ENCODE measurements at places on chromosomes 4 and X.

- no peak for DNase-seq
Observed at GRCh38 chr4:128930051-128930450, 120.6 kb downstream of the JADE1 start.

DNA sequence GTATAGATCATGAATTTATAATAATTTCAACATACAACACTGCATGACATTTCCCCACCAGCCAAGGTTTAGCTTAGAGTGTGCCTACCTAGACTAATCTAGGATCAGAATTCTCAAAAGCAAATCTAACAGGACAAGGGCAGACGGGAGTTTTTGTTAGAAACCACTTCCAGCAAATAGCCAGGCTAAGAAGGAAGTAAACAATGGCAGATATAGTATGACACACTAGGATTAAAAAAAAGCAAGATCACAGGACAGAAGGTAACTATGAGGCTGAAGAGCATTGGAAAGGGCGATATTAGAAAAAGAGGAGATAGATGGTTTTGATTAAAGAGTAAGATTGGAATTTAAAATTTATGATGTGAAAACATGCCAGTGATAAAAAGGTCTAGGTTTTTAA is 124.8 kb downstream of the LRBA start:
- DNase-seq: no peak

DNA sequence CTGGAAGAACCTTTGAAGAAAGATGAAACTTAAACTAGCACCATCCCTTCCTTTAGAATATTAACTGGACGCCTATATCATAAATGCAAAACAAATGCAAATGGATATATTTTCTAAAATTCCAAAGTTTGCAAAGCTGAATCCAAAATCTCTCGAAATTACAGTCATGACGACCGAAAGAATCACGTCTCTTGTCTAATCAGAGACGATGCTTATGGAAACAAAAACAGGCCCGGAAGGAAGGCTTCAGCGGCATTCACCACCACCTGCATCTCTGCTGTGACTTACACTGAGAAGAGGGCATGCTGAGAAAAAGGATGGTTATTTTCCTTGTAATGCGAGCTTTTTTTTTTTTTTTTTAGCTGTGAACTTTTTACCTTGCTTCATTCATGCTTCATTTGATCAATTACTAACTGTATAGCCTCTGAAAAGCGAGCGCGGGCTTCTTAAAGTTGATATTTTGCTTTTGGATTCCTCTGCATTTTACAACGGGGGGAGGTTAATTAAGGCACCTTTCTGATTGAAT is 209.3 kb downstream of the SOWAHB start:
- no peak for DNase-seq

GRCh38 chrX:41384051-41384705 is 50.2 kb downstream of the DDX3X start:
- DNase-seq: peak; percentile 31

GRCh38 chr4:158172261-158173258 is at the start of gene GASK1B:
Gene GASK1B, minus strand, starts transcription at chr4:158173025. Its CDS starts 1,650 bp downstream, at chr4:158171375.
- DNase-seq: no peak

DNA sequence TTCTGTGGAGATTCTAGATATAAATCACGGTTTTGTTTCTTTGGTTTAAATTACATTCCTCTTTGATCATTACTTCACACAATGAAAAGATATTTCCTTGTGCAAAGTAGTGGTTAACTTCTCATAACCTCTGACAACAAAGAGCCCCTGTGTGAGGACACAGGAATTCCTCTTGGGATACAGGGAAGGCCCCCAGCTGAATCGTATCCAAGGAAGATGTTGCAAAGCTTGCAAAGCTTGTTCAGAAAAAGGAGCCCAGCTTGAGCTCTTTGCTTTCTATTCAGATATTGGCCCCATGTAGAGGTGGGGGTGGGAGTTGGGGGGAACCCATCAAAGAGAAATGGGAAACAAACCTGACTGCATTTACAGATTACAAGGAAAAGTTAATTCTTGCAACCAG is 145.7 kb downstream of the RELL1 start:
- no peak for DNase-seq

DNA sequence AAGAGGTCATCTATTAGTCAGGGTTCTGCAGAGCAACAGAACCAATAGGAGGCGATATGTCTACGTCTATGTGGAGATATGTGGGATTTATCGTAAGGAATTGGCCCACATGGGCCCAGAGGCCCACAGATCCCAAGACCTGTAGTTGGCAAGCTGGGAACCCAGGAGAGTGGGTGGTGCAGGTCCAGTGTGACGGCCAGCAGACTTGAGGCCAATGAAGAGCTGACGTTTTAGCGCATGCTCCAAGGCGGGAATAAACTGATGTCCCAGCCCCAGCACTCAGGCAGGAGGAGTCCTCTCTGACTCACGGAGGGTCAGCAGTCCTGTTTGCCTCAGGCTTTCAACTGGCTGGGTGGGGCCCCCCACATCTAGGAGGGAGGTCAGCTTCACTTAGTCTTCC is 21.3 kb downstream of the SPACA5 start:
- DNase-seq: no peak

- DNase-seq: no peak
Observed at GRCh38 chr4:95158626-95159025, 390.1 kb downstream of the UNC5C start.

- DNase-seq: no peak
Observed at GRCh38 chrX:147875866-147876596, 35.7 kb upstream of the FMR1 start.

DNA sequence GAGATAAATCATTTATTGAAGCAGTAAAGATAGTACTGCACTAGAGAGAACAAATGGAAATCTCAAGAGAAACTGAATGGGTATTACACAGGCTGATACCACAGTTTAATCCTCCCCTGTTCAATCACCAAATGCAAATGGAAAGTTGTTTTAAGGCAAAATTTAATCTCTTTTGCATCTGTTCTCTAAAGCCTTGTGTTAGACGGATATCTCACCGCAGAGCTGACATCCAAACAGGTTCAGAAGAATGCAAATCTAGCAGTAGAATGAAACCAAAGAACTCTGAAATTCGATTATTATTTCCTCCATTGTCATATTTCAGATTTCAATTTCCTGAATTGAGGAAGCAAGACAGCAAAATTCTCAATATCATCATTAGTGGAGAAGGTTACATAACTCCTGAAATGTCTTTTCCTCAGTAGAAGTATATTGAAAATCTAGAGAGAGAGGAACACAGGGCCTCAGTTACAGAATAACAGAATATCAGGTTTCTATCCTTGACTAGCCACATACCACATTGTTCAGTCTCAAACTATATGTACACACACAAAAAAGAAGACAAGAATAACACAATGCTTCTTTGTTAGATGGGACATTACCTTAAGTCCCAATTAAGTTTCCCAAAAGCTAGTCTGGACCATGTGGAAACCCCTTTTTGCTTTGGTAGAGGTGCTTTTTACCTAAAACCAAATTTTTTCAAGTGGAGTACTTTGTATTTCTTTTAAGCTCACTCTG is 94.1 kb upstream of the BANK1 start:
- no peak for DNase-seq

GRCh38 chr4:81555489-81555888 is 83.8 kb upstream of the RASGEF1B start:
- DNase-seq: no peak

DNA sequence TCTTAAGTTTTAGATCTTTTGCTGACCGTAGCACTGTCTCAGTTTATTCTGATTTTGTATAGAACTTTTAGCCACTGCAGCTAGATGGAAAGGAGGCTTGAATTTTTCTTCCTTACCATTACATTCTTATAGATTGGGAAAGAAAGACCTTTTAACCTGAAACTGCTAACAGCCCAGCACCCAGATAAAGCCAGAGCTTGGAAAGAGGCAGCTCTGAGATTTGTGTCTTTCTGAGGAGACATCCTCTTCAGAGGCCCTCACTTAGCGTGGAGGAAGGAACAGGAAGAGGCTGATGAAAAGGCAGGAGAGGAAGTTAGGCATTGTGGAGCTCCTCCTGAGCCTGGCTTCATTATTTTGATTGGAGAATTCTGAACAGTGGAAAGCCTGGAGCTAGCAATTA is 35.1 kb downstream of the ATG4A start:
- no peak for DNase-seq

- DNase-seq: no peak
Observed at GRCh38 chr4:169024762-169025161, 14.7 kb upstream of the CBR4 start.

DNA sequence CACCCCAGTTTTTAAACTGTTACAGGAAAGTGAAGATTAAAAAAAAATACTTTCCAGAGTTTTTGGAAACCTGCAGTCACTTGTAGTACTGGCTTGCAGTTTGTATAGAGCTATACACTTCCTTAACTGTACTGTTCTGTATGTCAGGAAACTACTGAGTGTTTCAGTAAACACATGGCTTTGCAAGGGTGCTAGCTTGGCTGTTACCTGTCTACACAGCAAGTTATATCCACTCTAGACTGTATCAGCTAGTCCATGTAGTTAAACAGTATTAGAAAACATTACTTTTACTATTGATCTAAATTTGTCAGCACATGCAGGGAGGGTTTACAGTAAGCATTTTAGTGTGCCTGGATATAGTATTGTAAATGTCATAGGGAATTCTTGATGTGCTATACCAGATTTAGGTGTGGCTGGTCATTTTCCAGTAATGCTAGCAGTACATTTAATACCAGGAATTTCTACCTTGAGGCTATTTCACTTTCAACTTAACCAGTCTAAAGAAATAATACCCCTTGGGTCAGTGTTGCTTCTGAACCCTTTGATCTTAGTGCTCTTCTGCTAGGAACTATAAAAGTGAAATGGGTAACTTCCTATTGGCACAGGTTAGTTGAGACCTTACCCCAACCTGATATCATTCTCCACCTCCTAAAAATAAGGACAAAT is 192.3 kb upstream of the ANKRD50 start:
- no peak for DNase-seq

GRCh38 chrX:9612146-9612505 is 147.3 kb downstream of the TBL1X start:
- DNase-seq: no peak

GRCh38 chrX:111854556-111855490 is 21.2 kb upstream of the TRPC5OS start:
- DNase-seq: no peak

- no peak for DNase-seq
Observed at GRCh38 chrX:16804923-16805464, 18.7 kb downstream of the TXLNG start.

- no peak for DNase-seq
Observed at GRCh38 chrX:119518371-119518770, 46.8 kb downstream of the STEEP1 start.

DNA sequence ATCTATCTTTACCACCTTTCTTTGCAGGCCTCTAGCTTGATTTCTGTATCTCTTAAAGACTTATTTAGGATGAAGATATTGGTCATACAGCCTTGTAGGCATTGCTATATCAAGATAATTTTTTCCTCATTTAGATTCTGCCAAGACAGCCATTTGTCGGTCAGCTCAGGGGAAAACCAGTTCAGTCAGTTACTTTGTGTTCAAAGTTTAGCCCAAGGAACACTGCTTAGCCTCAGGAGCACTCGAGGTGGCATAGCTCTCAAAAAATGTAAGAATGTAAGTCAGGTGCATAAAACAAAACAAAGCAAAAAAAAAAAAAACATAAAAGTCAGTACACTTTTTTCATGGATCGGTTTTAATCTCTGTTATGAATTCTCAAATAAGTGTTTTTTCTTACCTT is 43.4 kb downstream of the NRK start:
- DNase-seq: no peak

DNA sequence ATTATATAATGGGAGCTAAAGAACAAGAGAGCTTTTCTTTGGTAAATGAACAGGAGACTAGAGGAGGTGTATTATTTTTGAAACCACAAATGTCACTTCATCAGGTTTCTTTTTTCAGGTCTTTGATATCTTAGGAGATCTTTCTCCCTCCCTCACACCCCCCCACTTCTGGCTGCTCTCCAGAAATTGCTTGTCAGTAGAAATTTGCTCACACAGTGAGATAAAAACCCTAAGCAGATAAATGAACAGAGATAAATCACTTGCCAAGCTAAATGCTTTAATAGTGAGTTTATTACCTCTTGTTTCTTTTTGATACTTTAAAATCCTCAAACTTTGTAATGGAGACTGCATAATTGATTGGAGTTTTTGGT is 421.2 kb upstream of the TENM3 start:
- no peak for DNase-seq
